ENCODE measurements at places on chromosomes 6 and 20.

GRCh38 chr6:113219783-113220182, 637.4 kb upstream of the MARCKS start:
- H3K4me1 ChIP-seq: no peaks in the 10 kb centered on the region
- no peaks in the 10 kb centered on the region for H3K36me3 ChIP-seq
- no peak for DNase-seq
- no peak overlapping the region for H3K4me3 ChIP-seq
- H3K27me3 ChIP-seq: no peaks in the 10 kb centered on the region

GRCh38 chr20:51831866-51832265, 29.5 kb upstream of the SALL4 start:
- no peak for DNase-seq
- no peak overlapping the region for H3K4me3 ChIP-seq
- peaks cover 8% of the 10 kb centered on the region for H3K4me1 ChIP-seq
- H3K27ac ChIP-seq: no peak overlapping the region
- H3K36me3 ChIP-seq: no peaks in the 10 kb centered on the region

DNA sequence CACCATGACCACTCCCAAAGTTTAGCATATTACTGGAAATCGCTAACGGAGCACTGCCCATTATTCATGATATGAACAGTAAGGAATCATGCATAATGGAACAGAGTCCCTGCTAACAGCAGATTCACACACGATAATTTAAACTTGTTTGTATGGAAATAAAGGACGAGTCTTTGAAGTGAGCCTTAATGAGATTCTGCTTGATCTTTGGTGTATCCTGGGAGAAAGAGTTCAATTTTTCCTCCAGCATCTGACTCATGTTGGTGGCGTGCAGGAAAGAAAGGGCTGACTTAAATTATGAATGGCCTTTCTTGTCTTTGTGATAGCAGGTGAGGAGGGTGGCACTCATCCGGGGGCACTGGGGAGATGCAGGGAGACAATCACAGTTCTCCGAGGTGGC, 194.6 kb downstream of the ZNF217 start:
- H3K4me3 ChIP-seq: no peak overlapping the region
- no peak for DNase-seq
- no peaks in the 10 kb centered on the region for H3K4me1 ChIP-seq
- peaks cover 4% of the 10 kb centered on the region for H3K27me3 ChIP-seq
- no peaks in the 10 kb centered on the region for H3K36me3 ChIP-seq

- H3K4me1 ChIP-seq: no peaks in the 10 kb centered on the region
- no peaks in the 10 kb centered on the region for H3K27me3 ChIP-seq
- peaks cover 2% of the 10 kb centered on the region for H3K36me3 ChIP-seq
- no peak overlapping the region for H3K4me3 ChIP-seq
- H3K27ac ChIP-seq: no peak overlapping the region
These were observed 685.5 kb upstream of the FLRT3 start for GRCh38 chr20:15022921-15023320.

GRCh38 chr6:14876778-14877613, 368.9 kb upstream of the JARID2 start:
- H3K27me3 ChIP-seq: no peaks in the 10 kb centered on the region
- H3K36me3 ChIP-seq: no peaks in the 10 kb centered on the region
- peak overlapping the region; percentile 51 for H3K4me3 ChIP-seq
- DNase-seq: no peak
- peaks cover 24% of the 10 kb centered on the region for H3K4me1 ChIP-seq
- H3K27ac ChIP-seq: peak overlapping the region; percentile 91

- H3K4me3 ChIP-seq: peak overlapping the region; percentile 77
- DNase-seq: no peak
- peak overlapping the region; percentile 81 for H3K27ac ChIP-seq
- H3K27me3 ChIP-seq: no peaks in the 10 kb centered on the region
- no peaks in the 10 kb centered on the region for H3K36me3 ChIP-seq
These were observed 496 bp upstream of the BEND3 start for GRCh38 chr6:107115695-107116327.

DNA sequence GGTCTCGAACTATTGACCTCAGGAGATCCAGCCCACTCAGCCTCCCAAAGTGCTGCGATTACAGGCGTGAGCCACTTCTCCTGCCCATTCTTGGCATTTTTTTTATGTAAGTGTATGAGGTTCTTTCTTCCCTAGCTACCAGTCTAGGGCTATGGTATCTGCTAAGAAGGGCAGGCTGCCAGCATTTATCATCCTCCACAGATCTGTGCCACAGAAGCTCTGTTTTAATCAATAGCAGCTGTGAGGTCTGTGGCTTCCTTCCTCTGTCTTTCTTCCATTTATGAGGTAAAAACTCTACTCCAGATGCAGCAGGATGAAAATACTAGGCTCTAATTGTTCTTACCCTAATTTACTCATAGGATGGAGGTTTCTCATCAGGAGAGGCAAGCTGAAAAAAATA, 1382.4 kb upstream of the ADGRB3 start:
- H3K4me3 ChIP-seq: no peak overlapping the region
- peaks cover 1% of the 10 kb centered on the region for H3K27me3 ChIP-seq
- no peak overlapping the region for H3K27ac ChIP-seq
- H3K36me3 ChIP-seq: no peaks in the 10 kb centered on the region
- H3K4me1 ChIP-seq: no peaks in the 10 kb centered on the region

DNA sequence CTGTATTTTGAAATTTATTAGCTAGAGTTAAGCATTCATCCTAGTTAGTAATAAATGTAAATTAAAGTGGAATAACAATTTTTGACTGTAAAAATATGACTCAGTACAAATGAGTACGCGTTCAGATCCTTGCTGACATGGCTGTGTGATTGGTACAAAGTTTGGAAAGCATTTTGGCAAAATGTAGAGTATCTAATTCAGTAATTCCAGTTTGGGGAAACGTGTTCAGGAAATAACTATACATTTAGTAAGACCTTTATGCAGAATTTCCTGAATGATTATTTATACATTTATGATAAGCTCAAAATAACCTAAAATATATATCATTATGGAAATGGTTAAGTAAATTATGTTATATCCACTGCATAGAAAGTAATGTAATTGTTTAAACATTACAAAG, 8.0 kb downstream of the VTA1 start:
- peaks cover 23% of the 10 kb centered on the region for H3K4me1 ChIP-seq
- H3K36me3 ChIP-seq: no peaks in the 10 kb centered on the region
- H3K27ac ChIP-seq: no peak overlapping the region

GRCh38 chr6:26501482-26501986, 1.4 kb downstream of the BTN1A1 start:
- peaks cover 8% of the 10 kb centered on the region for H3K4me1 ChIP-seq
- no peak for DNase-seq
- H3K4me3 ChIP-seq: peak overlapping the region; percentile 65
- H3K27ac ChIP-seq: no peak overlapping the region
- H3K36me3 ChIP-seq: no peaks in the 10 kb centered on the region

DNA sequence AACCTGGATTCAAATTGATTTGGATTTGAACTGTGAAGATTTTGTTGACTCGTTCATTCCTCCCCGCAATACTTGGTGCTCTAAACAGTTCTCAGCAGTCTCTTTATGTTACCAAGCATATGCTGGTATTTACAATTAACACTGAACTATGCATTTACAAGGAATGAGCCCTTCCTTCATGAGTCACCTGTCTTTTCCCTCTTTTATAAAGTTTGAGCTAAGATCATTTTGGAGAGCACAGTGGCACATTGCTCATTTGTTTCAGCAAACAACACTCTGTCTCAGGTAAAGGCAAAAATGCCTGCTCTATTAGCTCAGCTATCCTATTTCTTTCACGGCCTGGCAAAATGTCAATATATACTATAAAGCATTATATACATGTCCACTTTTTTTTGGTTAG, 285.4 kb downstream of the PHACTR1 start:
- H3K4me1 ChIP-seq: no peaks in the 10 kb centered on the region
- DNase-seq: no peak
- H3K27me3 ChIP-seq: peaks cover 8% of the 10 kb centered on the region
- H3K36me3 ChIP-seq: no peaks in the 10 kb centered on the region
- H3K4me3 ChIP-seq: no peak overlapping the region

DNA sequence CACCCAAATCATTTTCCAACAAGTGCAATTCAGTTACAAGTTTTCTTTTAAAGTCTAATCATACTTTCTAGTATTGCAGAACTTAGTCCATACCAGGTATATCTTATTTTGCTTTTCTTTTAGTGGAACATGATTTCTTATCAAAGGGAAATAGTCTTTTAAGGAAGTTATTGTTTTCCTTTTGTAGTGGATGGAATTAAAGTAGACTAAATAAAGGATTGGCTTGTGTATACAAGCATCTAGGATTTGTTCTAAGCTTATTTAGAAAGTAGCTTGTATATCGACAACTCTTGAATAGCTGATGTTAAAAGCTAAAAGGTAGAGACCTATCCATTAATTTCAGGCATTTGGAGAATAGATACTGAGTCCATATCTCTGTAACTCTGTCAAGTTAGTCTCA, 14.8 kb downstream of the DCBLD1 start:
- no peak for DNase-seq
- no peaks in the 10 kb centered on the region for H3K27me3 ChIP-seq
- peaks cover 3% of the 10 kb centered on the region for H3K36me3 ChIP-seq
- H3K4me3 ChIP-seq: no peak overlapping the region
- H3K4me1 ChIP-seq: peaks cover 94% of the 10 kb centered on the region
- H3K27ac ChIP-seq: peak overlapping the region; percentile 84

GRCh38 chr20:22807045-22807444, 222.7 kb upstream of the FOXA2 start:
- no peak overlapping the region for H3K27ac ChIP-seq
- no peak overlapping the region for H3K4me3 ChIP-seq
- DNase-seq: no peak
- H3K4me1 ChIP-seq: peaks cover 7% of the 10 kb centered on the region

DNA sequence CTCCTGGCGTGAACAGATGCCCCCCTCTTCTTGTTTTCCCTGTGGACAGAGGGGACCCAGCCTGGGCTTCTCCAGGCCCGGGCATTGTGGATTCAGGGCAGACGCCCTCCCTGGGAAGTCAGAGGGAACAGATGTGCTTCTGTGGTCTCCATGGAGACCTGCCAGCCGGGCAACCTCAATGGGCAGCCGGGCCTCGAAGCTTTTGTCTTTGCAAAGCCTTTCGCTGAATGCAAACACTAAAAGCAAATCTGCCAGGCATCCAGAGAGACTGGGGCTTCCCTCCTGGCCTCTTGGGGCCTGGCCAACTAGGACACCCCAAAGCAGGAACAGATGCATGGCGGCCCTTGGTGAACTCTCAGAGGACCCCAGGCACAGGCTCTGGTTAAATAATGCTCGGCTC, 370.0 kb upstream of the SULF2 start:
- H3K27me3 ChIP-seq: peaks cover 44% of the 10 kb centered on the region
- H3K36me3 ChIP-seq: no peaks in the 10 kb centered on the region
- H3K4me1 ChIP-seq: peaks cover 10% of the 10 kb centered on the region
- no peak overlapping the region for H3K4me3 ChIP-seq

GRCh38 chr20:9214685-9215084, 145.8 kb downstream of the PLCB4 start:
- H3K27ac ChIP-seq: no peak overlapping the region
- peaks cover 24% of the 10 kb centered on the region for H3K4me1 ChIP-seq
- no peaks in the 10 kb centered on the region for H3K27me3 ChIP-seq
- DNase-seq: no peak
- H3K36me3 ChIP-seq: no peaks in the 10 kb centered on the region

DNA sequence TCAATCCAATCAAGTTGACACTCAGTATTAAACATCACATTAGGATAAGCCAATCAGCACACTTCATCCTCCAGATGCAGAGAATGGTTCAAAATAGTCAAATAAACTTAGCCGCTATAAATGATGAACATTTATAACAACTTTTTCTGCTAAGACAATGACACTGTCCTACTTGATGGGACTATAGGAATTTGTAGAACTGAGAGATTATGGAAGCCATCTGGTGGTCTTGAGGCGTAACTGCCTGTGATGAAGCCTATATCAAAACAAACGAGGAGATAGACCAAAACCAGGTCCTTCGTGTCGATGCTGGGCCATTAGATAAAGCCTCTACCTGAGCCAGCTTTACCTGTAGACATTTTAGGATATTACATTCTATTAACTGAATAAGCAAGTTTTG, 631.1 kb downstream of the COL12A1 start:
- no peak for DNase-seq
- H3K27ac ChIP-seq: no peak overlapping the region
- H3K27me3 ChIP-seq: no peaks in the 10 kb centered on the region
- no peaks in the 10 kb centered on the region for H3K36me3 ChIP-seq
- H3K4me3 ChIP-seq: no peak overlapping the region
- peaks cover 32% of the 10 kb centered on the region for H3K4me1 ChIP-seq

GRCh38 chr6:1554141-1554475, 55.6 kb upstream of the FOXC1 start:
- no peak for DNase-seq
- no peaks in the 10 kb centered on the region for H3K27me3 ChIP-seq
- no peak overlapping the region for H3K4me3 ChIP-seq

- H3K4me3 ChIP-seq: no peak overlapping the region
- peak overlapping the region; percentile 20 for H3K27ac ChIP-seq
- H3K4me1 ChIP-seq: peaks cover 18% of the 10 kb centered on the region
These were observed 46.7 kb downstream of the TIAM2 start for GRCh38 chr6:155041741-155042279.

GRCh38 chr6:13233106-13233505, 95.2 kb downstream of the TBC1D7 start:
- no peak overlapping the region for H3K4me3 ChIP-seq
- DNase-seq: no peak
- peaks cover 6% of the 10 kb centered on the region for H3K4me1 ChIP-seq
- no peak overlapping the region for H3K27ac ChIP-seq
- H3K27me3 ChIP-seq: no peaks in the 10 kb centered on the region

DNA sequence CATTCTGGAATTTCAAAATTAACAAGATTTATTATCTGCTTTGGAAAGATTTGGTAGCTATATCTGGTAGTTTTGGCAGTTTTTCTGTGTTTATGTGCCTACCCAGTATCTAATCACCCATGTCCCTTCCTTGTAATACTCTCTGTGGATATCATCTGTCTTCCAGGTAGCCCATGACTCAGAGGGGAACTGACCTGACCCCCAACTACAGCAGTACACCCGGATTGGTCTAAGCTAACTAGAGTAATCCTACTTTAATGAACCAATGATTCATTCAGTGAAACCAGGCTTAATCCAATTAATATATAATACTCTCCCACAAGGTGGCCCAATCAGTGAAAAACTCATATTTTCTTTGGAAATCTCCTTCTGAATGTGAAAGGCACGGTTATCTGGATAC, 295.3 kb upstream of the SULF2 start:
- H3K27me3 ChIP-seq: peaks cover 46% of the 10 kb centered on the region
- no peak overlapping the region for H3K4me3 ChIP-seq
- no peak overlapping the region for H3K27ac ChIP-seq

DNA sequence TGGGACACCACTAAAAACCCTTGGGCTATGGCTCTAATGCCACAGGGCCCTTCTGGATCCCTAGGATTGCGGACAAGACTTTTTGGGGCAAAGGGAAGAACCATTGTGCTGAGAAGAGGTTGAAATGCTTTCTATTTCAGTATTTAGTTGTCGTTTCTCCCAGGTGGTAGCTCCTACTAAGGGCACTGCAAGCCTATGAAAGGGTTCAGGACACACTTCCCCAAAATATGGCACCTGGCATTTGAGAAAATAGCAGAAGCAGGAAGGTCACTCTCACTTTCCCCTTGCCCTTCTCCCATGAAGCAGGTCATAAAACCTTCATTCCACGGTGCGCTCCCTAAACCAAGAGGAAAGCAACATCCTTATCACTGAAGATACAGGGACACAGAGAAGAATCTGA, 125.4 kb upstream of the GPR6 start:
- H3K4me3 ChIP-seq: no peak overlapping the region
- no peaks in the 10 kb centered on the region for H3K27me3 ChIP-seq
- DNase-seq: no peak

Measured in chondrocyte (in vitro differentiated cells).